ENCODE measurements at places on chromosomes 5 and 9.

DNA sequence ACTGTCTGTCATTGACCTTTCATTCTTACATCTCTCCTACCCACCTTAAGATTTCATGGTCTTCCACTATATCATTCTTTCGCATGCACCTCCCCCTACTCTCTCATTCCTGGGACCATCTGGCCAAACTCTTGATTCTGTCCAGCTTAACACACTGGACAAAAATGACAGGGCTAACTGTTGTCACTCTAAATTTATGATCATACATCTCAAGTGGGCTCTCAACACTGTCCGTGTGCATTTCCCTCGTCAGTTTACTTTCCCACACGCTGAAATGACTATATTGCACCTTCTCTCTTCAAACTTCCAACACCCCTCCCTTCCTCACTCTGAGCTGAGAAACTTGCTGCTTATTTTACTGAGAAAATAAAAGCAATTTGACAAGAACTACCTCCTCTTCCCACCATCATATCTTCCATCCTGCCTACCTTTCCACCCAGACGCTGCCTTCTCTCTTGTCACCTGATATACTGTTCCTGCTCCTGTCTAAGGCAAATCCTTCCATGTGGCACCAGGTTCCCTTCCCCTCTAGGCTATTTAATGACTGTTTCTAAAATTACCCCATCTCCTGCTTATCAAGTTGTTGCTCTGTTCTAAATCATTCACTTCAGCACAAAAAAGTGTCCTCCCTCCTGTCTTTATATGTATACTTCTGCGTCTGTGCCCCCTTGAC lies 8.1 kb upstream of the KLF9 start:
- no peak for DNase-seq

- DNase-seq = no peak
Measured at GRCh38 chr5:102375272-102375671, 79.2 kb upstream of the SLCO4C1 start.

DNA sequence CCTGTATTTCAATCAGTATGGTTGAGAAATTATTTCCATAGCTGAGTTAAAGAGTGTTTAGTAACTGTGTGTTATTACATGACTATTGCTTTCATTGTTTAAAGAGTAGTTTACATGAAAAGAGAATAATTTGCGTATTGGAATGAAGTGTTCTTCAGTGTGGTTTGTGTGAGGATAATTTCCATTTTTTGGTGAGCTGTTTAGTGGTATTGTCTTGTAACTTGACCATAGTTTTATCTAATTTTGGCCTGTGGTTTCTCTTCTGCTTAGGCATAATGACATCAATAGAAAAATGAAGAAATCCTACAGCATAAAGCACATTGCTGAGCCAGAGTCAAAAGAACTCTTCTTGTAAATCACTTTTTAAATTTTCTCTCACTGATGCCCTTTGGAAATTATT lies 151.2 kb downstream of the SNCAIP start:
- no peak for DNase-seq

GRCh38 chr9:95268681-95269080 lies 48.8 kb downstream of the FANCC start:
- DNase-seq = peak; percentile 63

DNA sequence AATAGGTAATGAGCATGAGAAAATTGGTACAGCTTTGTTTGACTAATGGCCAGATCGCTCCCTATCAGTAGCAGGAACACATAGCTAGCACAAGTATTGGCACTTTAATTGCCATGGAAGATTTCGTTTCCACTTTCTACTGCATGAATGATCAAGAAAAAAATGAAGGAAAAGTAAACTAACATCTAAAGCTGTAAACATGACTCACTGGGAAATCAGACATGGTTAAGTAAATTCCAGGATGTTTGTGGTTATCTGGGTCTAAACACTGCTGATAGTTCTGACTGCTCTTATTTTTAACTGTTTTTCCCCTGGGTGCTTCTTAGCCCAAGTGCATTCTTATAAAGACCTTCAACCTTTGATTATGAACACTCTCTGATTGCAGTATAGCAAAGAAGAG lies 388.9 kb downstream of the NR2F1-AS1 start:
- no peak for DNase-seq
